Activated gamma-delta T cell (primary cell): ENCODE measurements at places on chromosomes 1 and 21.

DNA sequence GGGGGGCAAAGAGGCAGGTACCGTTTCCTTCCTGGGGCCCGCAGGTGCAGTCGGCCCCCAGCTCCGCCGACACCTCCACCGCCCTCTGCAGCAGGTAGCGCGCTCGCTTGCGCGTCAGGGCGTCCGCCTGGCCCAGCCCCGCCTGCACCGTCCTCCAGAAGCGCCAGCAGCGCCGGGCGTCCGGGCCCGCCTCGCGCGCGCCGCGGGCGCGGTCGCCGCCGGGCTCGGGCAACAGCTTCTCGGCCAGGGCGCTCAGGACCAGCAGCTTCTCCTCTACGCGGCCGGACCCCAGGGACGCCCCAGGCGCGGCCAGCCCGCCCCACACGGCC lies 863 bp downstream of the TARBP1 start:
- peak; percentile 48 for DNase-seq

DNA sequence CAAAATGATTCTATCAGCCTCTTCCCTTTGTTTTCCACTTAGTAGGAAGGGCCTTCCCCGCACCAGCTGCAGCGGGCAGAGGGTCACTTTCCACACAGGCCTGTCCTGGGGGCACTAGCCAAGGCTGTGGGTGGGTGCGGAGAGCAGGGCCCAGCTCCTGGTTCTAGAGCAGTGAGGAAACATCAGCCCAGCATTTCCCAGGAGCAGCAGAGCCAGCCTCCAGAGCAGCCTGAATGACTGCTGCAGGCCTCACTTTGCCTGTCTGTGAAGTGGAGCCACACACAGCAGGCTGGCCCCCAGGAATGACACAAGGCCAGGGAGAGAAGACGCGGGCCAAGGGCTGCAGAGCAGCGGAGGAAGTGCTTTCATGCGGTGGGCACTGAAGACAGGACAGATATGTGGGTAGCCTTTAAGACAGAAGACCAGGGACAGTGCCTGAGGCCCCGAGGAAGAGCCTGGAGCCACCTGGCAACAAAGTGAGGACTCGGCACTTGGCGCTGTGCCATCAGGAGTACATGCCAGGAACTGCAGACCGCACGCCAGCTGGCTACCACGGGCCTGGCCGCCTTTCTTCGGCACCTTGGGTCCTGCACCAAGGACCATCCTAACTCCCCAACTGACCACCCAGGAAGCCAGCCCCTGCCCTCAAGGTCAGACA lies 42.0 kb downstream of the ACOT7 start:
- no peak for DNase-seq

GRCh38 chr1:166354406-166354805 lies 187.6 kb upstream of the FAM78B start:
- DNase-seq = no peak

- no peak for DNase-seq
These were observed 115.9 kb upstream of the SGIP1 start for GRCh38 chr1:66418021-66418420.

- no peak for DNase-seq
These were observed 242.2 kb downstream of the PTPRC start for GRCh38 chr1:198880818-198881597.

DNA sequence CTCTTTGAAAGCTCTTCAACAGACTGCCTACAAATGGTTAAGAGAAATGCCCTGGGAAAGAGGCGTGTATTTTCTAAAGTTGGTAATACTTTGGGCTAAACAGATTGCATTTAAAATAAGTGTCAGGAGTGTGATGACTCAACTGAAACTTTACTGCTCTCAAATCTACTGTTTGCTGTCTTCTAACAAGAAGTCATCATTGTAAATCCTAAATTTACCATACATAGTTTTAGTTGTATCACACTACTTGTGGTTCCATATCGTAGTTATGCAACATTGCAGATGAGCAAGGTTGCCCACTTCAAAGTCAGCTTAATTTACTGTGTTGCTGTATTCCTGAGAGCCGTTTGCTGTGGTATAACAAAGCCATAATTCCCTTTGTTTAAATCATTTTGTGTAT lies 59.6 kb downstream of the RGS21 start:
- no peak for DNase-seq

DNA sequence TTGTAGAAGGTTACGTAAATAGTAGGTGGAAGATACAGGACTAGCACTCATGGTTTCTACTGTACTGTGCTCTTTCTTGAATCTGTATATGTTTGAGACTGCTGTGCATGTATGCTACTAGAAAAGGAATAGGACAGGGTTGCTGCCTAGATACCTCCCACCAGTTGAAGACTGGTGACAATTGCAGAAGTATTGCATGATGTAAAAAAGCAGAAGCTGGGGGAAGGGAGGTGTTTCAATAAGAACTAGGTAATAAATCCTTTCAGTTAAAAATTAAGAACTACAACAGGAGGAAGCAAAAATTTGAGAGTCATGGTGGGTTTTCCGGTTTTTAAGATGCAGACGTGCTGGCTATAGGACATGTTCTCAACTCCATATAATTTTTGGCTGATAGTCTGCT lies 88.1 kb downstream of the CCDC30 start:
- no peak for DNase-seq

DNA sequence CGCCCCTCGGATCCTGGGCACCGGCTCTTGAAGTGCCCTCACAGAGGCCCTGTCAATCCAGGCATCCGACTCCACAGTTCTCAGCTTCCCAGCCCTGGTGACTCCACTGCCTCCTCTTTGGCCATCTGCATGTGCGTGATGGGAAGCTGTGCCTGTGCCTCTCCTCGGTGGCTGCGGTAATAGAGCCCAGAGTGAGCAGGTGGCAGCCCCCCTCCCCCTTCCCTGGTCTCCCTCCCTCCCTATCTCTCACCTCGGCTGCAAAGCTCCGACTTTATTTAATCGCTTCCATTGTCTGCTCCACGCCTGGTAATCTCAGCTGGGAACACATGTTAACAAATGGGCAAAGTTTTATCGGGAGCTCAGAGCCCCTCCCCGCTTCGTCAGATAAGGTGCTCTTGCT lies 91.9 kb downstream of the IGSF21 start:
- no peak for DNase-seq

- DNase-seq = no peak
These were observed 55.5 kb upstream of the PSEN2 start for GRCh38 chr1:226814751-226815537.

DNA sequence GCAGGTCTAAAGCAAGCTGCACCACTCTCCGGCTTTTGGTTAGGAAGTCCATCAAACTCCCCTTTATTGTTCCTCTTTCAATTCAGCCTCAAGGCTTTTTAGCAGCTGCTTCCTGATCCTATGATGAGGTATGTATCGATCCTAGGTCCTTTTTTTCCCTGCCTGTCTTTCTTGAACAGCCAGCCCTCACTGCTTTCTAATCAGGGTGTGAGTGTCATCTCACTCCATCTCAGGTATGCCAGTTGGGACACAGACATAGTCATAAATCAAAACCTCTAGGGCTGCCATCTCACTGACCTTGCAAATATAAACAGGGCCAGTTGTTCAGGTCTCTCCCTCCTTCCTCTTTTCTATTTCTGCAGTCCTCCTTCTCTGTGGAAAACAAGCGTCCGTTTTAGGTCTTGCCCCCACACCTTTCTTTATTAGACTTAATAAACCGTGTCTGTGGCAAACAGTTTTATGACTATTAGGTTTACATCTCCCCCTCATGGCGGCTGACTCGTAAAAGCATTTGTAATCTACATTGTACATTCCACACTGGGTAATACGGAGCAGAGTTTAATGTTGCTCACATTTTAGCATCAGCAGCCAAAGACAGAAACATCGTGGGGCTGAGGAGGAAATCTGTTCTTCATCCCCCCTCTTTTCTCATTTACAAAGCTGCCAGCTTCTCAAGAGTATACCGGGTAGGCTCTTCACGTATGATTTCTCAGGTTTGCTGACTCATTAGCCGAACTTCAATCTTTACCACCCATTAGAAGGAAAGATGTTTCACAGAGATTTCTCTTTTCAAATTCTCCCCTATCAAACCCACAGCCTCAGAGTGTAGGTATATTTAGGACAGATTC lies 11.6 kb downstream of the STYXL2 start:
- no peak for DNase-seq

- DNase-seq = no peak
These were observed 67.5 kb upstream of the ACOT11 start for GRCh38 chr1:54480525-54480848.

DNA sequence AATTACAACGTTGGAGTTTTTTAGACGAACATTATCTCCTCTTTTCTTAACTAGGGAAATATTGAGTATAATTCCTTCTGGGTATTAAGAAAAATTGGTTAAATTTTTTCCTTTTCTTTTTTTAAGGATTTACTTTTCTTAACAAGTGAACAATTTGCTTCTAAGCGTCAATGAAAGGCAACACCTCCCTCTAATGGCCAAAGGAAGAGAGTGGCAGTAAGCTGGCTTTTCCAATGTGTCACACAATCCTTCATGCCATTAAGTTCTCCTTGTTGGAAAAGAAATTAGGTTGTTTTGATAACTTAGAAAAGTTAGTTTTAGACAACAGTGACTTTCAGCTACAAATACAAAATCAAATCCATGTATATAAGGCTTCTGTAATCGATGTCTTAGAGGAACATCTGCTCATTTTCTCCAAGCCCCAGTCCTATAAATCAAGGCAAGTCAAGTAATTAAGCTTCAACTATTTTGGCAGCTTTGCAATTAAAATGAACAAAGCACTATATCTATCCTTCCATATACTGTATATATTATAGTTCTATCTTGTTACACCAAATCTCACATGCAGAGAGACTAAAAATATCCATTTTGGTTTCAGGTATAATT lies 62.8 kb downstream of the EDEM3 start:
- DNase-seq = no peak

DNA sequence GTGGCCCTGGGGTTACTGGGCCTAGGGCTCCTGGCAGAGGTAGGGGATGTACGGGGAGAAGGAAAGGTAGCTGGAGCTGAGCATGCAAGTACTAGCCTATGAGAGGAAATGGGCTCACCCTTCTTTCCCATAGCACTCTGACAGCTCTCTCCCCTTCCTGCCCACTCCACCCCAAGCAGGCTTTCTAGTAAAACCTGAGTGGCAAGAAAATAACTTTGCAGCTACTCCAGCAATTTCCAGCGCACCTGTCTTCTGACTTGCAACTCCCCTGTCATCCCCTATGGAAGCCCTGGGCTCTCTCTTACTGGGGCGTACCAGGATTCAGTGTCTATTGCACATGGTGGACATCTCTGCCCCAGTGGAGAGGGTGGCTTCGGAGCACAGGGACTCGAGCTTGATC lies 6.7 kb upstream of the IVL start:
- no peak for DNase-seq

GRCh38 chr1:156833603-156834002 lies 17.0 kb upstream of the SH2D2A start:
- no peak for DNase-seq

DNA sequence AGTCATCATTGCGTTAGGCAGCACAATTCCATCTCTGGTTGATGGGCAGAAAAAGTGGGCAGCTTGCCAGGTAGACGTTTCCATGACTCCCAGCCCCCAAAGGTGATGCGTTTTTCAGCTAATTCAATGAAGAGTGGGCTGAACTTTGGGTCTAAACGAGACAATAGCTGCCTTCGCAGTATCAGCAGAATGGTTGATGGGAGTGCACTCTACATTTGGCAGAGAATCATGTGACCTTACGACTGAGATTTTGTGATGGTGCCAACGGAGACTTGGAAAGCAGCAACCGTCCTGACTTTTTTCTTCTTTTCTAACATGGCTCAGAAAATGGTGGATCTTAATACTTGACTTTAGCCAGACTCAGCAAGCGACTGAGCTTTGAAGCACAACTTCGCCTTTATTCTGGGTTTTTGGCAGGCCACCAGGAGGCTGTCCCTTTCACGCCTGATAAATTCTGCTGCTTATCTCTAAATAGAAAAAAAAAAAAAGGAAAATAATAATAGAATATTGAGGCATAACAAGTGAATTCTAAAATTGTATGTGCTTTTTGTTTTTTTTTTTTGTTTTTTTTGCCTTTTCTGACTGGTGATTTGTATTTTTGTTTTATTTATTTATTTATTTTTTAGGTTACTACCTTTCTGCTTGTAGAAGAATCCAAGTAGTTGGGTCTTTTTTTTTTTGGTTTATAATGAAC lies 804.8 kb downstream of the USP25 start:
- no peak for DNase-seq

- DNase-seq = no peak
These were observed 143.4 kb downstream of the ZZZ3 start for GRCh38 chr1:77538956-77539518.

GRCh38 chr1:231236938-231237337 lies 4.1 kb upstream of the GNPAT start:
- DNase-seq = no peak

DNA sequence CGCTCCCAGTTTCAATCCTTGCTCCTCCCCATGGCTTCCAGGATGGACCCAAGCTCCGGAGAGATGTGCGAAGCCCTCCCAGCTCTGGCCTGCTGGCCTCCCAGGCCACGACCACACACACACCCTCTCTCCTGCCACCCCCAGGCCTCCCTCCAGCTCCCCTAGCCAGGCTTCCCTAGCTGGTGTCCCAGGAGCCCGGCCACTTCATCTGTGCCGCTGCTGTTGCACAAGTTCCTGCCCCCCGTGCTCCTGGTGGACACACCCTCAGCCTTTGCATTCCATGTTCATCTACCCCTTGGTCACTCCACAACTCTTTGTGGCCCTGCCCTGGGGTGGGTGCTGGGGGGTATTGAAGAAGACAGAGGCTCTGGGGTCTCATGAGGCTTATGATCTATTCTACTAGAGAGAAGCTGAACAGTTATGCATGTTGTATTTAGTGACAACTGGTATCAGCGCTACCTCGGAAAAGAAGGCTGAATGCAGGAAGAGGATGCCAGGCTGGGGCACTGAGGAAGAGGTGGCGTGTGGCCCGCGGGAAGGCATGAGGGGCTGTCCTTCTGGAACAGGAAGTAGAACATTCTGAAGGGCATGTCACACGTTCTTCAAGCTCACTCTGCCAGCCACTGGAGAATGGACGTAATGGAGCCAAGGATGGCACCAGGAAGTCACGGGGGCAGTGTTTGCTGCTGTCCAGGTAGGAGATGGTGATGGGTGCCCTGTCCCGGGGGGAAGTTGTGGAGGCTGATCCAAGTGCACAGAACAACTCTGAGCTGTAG lies 172.4 kb downstream of the PSMG1 start:
- no peak for DNase-seq

DNA sequence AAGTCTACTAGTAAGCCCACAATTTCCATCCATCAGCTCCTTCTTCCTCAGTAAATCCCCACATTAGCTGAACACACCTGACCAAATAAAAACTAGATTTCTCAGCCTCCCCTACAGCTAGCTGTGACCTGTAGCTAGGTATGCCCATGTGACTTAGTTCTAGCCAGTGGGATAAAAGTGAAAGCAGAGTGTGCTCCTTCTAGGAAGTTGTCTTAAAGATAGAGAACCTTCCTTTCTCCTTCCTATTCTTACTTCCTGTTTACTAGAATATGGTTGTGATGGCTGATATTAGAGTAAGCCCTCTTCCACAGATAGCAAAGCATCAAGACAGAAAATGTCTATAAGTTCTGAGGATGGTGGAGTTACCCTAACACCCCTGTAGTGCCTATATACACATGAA lies 67.0 kb downstream of the PIK3R3 start:
- DNase-seq = no peak

DNA sequence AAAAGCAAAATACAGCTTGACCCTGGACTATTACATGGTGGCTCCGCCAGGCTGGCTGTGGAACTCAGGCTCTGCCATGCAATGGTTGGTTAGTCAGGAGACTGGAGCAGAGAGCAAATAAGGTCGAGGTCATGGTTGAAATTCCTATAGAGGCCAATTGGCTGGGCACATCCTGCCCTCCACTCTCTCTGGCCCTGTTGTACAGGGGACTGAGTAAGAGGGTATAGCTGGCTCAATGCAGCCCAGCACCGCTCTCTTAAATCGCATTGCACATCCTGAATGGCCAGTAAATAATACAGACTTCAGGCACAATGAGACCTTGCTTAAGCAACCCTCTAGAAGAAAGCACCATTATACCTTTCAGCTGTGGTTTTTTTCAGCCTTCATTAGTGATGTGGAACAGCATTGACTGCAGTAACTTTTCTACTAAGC lies 59.3 kb upstream of the PPP2R5A start:
- no peak for DNase-seq
